Choroid plexus epithelial cell (primary cell): ENCODE measurements at places on chromosomes 12 and 14.

- DNase-seq, result no peak
These were observed 8.7 kb upstream of the RNASE4 start for GRCh38 chr14:20675669-20676068.

- DNase-seq, result no peak
These were observed 259.5 kb downstream of the MSRB3 start for GRCh38 chr12:65537978-65538377.

- no peak for DNase-seq
These were observed 2.7 kb downstream of the MED6 start for GRCh38 chr14:70597731-70598130.

DNA sequence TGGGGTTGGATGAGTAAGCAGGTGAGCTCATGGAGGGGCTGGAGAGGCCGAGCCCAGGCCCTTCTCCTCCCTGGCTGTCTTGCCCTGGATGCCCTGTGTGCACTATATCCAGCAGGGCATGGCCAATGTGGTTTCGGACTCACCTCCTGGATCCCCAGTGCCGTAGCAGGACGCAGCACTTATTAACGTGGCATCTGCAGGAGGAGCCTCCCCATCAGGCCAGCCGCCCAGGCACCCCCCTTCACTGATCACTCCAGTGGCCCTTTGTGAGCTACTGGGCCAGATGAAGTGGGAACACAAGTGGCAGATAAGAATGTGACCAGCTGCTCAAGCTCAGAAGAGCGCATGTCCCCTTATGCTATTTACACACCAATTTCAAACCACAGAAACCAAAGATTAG is 43.1 kb upstream of the DICER1 start:
- DNase-seq, result no peak

DNA sequence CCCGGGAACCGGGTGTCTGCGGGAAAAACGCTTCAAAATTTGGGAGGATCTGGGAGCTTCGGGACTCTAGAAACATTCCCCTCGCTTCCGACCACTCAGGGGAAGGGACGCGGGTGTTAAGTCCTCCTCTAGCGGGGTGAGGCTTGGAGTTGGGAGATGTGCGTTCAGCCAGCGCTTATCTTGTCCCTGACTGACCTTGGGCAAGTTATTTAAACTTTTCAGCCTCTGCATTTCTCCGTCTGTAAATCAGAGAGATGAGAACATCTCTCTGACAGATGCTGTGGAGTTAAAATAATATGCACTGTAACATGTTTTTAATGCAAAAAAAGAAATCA is 76.9 kb upstream of the ANO4 start:
- DNase-seq, result no peak

- no peak for DNase-seq
These were observed 96.1 kb upstream of the DACT1 start for GRCh38 chr14:58541633-58542022.

DNA sequence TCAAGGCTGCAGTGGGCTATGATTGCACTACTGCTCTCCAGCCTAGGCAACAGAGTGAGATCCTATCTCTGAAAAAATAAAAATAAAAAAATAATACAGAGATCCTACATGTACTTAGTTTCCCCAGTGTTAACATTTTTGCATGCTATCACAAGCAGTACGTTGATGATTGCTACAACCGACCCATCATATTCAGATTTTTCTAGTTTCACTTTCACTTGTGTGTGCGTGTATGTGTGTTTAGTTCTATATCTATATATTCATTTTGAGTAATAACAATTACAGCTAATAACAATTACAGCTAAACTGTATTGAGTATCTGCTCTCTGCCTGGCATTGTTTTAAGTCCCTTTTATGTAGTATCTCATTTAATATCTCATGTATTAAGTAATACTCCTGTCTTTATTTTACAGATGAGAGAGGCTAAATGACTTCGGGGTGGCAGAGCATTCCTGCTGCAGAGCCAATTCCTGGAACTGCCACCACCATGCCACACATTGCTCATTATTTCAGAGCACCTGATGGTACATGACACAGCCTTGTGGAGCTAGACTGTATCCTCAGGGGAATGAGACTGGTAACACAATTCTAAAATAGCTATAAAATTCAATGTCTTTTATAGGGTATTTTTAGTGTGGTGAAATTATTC is 153.1 kb downstream of the BCAT1 start:
- peak; percentile 13 for DNase-seq

DNA sequence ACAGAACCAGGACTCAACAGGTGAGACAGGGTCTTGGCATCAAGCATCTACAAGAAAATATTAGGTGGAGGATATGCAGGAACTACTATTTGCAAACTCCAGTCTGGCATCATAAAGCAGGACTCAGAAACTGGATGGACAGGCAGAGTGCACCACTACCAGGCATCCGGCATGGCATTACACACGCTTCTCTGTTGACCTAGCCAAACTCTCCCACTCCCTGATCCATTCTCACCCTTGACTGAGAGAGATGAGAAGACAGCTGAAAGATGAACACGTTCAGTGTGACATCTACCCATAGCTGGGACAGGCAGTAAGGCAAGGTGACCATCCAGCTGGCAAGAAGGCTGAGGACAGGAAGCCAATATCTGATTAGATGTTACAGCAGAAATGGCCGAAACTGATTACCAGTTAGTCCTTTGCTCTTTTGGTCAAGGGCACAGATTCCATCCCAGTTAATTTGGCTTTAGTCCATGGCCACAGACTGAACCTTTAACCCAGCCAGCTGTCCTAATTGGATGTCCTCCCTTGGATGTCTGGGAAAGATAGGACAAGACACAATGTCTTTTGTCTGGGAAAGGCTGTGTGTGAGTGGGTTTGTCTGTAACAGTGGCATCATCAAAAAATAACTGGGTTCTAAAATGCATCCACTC is 71.6 kb downstream of the BBS10 start:
- DNase-seq, result no peak

DNA sequence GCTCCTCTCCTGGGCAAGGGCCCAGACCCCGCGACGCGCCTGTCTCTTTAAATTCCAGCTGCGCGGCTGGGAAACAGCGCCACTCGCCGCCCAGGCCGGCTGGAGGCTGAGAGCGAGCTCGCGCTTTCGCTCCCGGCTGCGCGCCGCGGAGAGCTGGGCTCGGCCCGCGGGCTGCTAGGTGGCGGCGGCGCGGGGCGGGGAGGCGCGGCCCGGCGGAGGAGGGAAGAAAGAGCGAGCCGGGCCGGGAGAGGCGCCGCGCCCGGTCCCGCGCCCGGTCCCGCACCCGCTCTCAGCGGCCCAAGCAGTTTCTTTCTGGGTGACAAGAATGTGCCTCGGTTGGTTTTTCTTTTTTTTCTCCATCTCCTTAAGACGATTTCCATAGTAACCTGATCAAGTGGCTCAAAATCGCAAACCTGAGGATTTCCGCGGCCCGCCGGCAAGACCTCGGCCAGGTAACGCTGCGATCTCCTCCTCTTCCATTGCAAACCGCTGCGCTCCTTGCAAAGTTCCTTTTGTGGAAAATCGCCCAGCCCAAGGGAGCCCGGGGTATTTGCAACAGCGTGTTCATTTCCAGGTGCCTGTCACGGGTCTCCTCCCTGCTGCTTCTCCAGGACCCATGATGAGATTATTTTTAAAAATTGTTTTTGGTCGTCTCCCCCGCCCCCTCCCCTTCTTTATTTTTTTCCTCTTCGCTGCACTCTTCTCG is 259.5 kb upstream of the E2F7 start:
- peak; percentile 71 for DNase-seq

GRCh38 chr12:74227846-74228545 is 309.6 kb upstream of the ATXN7L3B start:
- no peak for DNase-seq

DNA sequence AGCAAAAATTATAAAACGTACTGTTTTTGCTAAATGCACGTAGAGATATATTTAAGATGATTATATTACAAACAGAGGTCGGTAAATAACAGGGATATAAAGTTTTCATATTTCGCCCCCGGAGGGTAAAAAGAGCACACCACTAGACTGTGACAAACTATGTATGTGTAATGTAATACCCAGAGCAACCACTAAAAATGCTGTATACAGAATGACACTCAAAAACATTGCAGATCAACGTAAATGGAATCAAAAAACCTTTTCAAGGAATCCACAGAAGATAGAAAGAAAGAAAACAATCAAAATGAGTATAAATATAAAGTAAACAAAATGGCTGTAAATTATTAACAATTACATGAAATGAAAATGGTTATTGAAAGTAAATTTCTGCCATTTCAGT is 37.6 kb upstream of the PRB4 start:
- peak; percentile 13 for DNase-seq

DNA sequence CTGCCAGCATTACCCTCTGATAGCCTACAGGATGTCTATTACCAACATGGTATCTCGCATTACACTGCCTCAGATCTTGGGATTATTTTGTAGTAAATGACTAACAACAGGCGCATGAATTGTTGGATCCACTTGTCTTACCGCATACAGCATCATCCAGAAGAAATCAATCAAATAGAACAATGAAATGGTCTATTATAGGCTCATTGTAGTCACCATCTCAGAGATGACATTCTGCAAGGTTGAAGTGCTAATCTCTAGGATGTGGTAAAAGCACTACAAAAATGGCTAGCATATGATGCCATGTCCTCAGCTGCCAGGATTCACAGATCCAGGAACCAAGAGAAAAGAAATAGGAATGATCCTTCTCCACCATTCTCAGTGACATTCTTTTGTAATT is 52.0 kb downstream of the WASHC3 start:
- DNase-seq, result no peak

DNA sequence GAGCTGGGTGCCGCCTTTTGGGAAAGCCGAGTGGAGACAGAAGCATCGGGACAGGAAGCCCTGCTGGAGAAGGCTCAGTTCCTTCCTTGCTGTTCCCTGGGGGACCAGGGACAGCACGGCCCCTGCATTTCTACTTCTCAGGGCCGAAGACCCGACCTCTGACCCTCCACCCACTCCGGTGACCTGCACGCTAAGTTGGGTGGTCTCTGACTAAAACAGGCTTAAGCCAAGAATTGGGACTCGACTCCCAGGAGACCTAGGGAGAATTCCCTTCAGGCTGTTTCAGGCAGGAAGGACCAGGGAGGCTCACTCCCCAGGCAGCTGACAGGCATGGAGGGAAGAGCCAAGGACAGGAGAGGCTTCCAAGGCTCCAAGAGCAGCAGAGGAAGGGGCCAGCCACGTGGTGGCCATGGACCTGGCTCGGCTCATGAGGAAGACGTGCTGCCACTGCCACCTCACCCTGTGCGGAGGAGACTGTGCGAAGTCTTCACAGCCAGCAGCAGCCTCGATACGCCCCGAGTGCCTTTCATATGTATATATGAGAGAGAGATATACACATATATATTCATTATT is 43.9 kb downstream of the DCAF4 start:
- no peak for DNase-seq

- no peak for DNase-seq
These were observed 74.5 kb downstream of the VWF start for GRCh38 chr12:6049992-6050391.

DNA sequence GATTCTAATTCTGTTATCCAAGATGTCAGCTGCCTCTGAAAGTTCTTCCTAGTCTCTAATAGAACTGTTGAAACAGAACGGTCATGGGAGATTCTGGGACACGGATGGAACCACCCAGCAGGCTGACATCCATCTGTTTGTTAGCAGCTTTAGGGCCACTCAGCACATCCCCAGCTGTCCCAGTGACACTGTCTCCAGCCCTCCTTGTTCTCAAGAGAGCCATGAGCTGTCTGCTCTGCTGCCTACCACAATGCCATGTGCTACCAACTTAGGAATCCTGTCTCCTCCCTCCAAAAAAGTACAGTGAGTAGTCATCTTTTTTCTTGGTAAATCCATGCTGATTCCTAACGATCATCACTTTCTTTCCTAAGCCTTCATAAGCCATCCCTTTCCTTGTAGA is 130.5 kb downstream of the ZFP36L1 start:
- no peak for DNase-seq

- DNase-seq, result peak; percentile 87
These were observed 10.9 kb upstream of the PIK3C2G start for GRCh38 chr12:18250313-18250916.

DNA sequence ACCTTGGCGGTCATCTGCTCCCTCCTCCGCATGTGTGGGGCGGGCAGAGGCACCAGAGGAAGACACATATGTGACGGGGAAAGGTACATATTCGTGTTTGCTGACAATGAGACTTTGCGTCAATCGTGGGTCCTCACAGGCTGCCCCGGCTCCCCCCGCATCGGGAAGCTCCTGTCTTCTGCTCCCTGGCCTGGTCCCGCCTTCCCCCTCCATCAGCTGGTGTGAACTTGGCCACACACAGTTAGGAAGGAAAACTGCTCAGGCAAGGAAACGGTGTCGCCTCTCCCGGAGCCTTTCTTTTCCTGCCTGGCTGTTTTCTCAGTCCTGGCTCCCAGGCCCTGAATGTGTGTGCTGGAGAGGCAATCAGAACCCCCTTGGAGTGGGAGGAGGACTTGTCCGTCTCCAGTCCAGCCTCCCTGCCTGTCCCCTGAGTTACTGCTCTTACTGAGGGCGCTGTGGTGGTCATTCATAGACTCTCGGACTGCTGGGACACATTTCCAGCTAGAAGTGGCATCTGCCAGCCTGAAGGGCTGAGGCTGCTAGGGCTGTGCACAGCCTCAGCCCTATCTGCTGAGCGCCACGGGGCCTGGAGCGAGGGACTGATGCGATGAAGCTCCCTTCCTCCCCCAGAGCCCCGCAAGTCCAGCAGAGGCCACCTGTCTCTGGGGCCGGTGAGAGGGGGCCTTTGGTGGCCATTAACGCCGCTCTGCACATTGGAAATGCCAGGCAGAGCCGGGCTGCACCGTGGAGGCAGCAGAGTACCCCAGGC is 44.2 kb upstream of the TSPAN9 start:
- no peak for DNase-seq

DNA sequence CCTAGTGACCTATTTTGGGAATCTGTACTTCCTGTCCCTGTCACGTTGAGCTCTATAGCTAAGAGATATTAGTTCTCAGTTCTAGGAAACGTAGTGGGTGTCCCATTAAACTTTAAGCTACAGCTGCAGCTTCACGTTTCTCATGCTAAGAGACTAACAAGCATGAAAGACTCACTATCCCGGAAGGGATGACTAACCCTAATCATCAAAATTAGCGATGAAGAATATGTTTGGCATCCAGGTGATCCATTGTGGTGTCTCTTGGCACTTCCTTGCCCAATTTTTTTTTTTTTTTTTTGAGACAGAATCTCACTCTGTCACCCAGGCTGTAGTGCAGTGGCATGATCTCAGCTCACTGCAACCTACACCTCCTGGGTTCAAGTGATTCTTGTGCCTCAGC is 11.0 kb upstream of the LALBA start:
- no peak for DNase-seq

DNA sequence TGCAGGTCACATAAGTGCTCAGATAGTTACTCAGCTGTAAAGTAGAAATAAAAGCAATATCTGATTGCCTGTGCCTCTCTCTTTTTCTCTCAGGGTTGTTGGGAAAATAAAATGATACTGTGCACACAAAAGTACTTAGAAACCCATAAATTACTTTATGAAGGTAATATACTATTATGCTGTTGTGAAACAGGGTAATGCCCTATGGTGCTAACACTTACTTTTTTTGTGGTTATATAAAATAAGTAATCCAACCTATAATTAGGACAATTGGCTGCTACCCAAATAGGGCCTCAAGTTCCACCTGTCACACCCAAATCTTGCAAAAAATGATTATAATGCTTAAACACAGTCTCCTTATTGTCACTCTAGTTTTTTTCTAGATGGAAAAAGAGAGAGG is 50.6 kb downstream of the DAAM1 start:
- DNase-seq, result no peak
